ENCODE measurements at places on chromosomes 7 and 10. TPM values are rescaled to one million over a fixed set of nuclear protein-coding genes. Genes with fewer than 3 reads are reported as not detected.

Gene SYNPO2L
- 0.51 TPM for polyA plus RNA-seq

Gene PPP1R3C
- polyA plus RNA-seq, result 39.6 TPM

Gene NEUROD6
- polyA plus RNA-seq, result 1.6 TPM

Gene STK17A
- 18.5 TPM for polyA plus RNA-seq

Gene SPDYE2
- polyA plus RNA-seq, result 3.2 TPM

Gene CRTAC1
- polyA plus RNA-seq, result 2.5 TPM

Gene METTL27
- 7.6 TPM for polyA plus RNA-seq

Gene CRYGN
- polyA plus RNA-seq, result 0.36 TPM

Gene AGBL3
- polyA plus RNA-seq, result 4.4 TPM

Gene HTR5A
- polyA plus RNA-seq, result 0.03 TPM

Gene PDLIM1
- 334 TPM for polyA plus RNA-seq

Gene FOXI2
- not detected for polyA plus RNA-seq

Gene PRKAR2B
- 16.3 TPM for polyA plus RNA-seq

Gene GNAI1
- polyA plus RNA-seq, result 25.4 TPM

Gene C7orf57
- polyA plus RNA-seq, result 0.28 TPM

Gene PDK4
- polyA plus RNA-seq, result 13.6 TPM

Gene RBP4
- 33.9 TPM for polyA plus RNA-seq

Gene STEAP4
- 0.30 TPM for polyA plus RNA-seq

Gene GBX1
- polyA plus RNA-seq, result 0.07 TPM

Gene SEMA4G
- polyA plus RNA-seq, result 121 TPM

Gene CAV1
- polyA plus RNA-seq, result 100 TPM

Gene LAMTOR4
- polyA plus RNA-seq, result 133 TPM

Gene SLC16A12
- 1.1 TPM for polyA plus RNA-seq

Gene FBXW4
- 45.7 TPM for polyA plus RNA-seq
